Esophagus squamous epithelium (tissue), 5 donors: ENCODE measurements at places on chromosomes 5 and 9.

GRCh38 chr5:176866707-176867310 is 32.3 kb downstream of the HK3 start:
- no peak for DNase-seq

GRCh38 chr9:123959787-123960186 is 29.9 kb upstream of the DENND1A start:
- DNase-seq: no peak

- DNase-seq: no peak
Observed at GRCh38 chr5:17276445-17276844, 59.0 kb downstream of the BASP1 start.

DNA sequence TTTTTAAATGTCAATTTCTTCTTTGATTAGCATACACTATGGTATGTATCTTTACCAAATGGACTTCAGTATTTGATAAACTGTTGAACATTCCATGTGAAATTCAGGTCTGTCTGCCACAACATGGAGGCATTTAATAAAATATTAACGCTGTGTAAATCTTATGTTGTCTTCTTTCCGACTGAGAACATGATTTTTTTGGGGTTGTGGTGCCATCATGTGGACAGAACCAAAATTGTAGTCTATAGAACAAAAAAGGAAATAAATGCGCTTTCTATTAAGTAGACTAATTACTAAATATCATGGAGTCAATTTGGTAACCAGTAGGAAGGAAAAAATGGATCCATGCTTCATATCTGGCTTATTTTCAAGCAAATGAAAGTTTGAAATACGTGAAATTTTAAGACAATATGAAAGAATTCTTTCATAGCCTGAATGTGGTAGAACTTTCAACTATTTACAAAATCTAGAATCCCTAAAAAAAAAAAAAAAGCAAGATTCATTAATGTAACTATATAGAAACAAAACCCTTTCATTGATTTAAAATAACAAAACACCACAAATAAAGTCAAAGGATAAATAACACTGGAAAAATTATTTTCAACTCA is 2.8 kb upstream of the PLK2 start:
- no peak for DNase-seq

DNA sequence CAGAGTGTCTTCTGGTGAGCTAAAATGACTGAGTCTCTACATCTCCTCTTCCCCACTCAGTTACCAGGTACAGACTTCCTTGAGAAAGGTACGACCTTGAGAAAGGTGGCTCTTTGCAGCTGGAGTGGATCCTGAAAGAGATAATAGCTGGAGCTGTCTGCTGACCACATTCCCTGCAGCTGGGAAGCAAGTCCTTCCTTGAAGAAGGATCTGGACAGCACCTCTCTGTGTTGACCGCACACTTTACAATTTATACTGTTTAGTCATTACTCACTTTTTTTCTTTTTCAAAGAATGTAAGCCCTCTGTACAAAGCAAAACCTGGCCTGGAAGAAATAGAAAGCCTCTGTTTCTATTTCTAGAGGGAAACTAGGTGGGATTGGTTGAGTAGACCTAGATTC is 148.8 kb downstream of the MACIR start:
- DNase-seq: no peak

GRCh38 chr9:14692470-14693250 is 572 bp downstream of the ZDHHC21 start:
- no peak for DNase-seq

GRCh38 chr5:115484368-115484767 is 60.2 kb downstream of the FEM1C start:
- DNase-seq: no peak

DNA sequence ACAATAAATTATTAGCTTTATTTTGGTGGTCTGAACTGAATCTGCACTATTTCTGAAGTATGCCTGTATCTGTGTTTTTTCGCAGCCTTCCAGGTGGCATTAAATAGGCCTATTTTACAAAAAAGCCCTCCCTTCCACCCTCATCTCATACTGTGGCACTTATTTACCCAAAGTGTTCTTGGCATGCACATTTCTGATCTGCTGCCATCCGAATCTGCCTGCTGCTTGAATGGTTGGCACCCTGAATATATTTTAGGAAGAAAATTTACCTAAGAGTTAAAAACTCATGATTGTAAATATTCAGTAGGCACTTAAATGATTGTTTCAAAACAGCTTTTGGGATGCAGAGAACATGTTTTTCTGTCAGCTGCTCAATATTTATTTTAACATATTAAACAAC is 150.1 kb downstream of the SLC28A3 start:
- no peak for DNase-seq

GRCh38 chr9:72790989-72791388 is 161.9 kb downstream of the ALDH1A1 start:
- DNase-seq: no peak

- no peak for DNase-seq
Observed at GRCh38 chr9:13800776-13801175, 513.2 kb downstream of the NFIB start.

DNA sequence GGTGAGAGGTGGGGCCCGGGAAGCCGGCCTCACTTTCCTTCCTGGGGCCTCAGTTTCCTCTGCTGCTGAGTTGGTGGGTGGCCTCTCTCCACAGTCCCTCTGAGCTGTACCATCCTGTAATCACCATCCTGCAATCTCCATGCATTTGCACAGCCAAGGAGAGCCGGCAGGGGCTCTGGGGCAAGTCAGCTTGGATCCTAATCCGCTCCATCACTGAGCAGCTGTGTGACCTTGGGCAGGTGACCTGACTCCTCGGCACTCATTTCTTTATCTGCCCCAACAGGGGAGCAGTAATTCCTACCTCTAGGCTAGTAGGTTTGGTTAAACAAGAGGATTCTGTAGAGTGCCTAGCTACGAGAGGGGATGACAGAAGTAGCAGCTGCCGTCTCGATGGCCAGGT is 88.2 kb upstream of the ZNF618 start:
- DNase-seq: no peak

DNA sequence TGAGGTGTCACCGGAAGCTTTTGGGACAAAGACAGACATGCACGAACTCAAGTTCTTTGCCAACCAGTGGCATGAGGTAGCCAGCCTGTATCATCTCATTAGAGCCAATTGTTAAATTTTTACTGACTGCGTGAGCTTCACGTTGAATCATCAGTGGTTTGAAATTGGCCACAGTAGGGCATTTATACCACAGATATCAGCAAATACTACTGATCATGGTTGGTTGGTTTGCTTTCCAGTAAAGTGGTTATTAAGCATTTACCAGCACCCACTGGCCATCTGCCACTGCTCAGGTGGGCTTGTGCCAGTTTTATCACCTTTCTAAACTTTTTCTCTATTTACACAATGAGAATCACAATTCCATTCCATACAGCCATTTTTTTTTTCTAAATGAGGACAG is 28.4 kb upstream of the SHC3 start:
- no peak for DNase-seq

DNA sequence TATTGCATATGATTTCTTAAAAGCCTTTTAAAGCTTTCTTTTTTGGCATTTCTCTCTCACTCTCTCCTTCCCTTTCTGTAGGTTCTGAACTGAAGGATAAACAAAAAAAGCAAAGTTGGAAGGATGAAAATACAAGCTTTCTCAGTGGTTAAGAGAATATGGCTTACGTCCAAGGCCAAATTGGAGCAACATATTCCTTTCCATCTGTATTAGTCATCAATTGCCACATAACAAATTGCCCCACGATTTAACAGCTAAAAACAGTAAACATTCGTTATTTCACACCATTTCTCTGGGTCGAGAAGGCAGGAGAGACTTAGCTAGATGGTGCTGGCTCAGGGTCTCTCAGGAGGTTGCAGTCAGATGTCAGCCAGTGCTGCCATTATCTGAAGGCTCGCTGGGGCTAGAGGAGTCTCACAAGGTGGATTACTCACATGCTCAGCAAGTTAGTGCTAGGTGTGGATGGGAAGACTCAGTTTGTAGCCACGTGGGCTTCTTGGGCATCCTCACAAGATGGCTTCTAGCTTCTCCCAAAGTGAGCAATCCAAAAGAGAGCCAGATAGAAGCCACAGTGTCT is 2.0 kb upstream of the ROR2 start:
- no peak for DNase-seq

GRCh38 chr9:27421577-27421976 is 102.5 kb upstream of the IFNK start:
- no peak for DNase-seq

DNA sequence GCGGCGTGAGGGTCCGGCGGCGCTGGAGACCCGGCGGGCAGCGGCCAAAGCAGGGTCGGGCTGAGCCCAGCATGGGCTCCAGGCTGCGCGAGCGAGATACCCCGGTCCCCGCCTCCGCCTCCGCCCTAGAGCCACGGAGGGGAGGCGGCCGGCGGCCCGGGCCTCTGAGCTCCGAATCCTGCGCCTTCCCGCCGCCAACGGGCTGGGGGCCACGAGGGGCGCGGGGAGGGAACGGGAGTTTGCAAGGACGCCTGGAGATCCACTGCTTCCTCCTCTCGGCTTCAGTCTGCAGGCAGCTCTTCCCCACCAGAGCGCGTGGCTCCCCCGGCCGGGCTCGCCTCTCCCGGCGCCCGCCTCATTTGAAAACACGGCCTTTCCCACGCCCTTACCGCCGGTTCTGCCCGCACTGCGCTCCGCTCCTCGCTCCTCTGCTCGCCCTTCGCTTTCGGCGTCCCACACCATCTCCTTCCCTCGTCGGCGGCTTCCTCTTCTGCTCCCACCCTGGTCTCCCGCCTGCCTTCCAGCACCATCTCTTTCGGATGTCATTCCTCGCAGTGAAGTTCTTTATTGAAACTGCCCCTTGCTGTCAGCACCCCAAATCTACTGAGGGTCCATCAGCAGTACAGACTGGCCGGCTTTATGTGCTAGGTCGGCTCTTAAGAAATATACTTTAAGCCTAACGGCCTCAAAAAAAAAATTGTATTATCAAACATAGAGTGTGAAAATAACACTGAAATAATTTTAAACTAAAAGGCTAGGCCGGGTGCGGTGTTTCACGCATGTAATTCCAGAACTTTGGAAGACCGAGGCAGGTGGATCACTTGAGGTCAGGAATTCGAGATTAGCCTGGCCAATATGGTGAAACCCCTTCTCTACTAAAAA is 105.0 kb upstream of the FAM120A start:
- DNase-seq: no peak

DNA sequence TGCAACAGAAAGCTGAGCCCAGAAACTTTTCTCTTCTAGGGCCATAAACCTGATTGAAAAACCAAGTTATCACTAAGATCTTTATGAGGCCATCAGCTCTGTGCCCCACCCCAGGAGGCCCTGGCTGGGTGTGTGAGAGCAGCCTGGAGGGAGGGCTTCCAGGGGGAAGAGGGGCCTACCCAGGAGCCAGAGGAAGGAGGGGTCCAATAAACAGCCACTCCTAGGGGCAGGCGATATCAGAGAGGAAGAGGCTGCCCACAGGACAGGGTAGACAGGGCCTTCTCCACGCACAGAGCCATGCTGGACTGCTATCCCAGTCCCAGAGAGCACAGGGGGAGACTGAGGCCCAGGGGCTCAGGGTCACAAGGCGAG is 4.5 kb upstream of the CDX1 start:
- no peak for DNase-seq

GRCh38 chr5:78129597-78129996 is 164.9 kb downstream of the AP3B1 start:
- DNase-seq: no peak
